ENCODE measurements at places on chromosomes 1 and 21. TPM values are rescaled to one million over a fixed set of nuclear protein-coding genes. Genes with fewer than 3 reads are reported as not detected.

TNFRSF8 gene
- total RNA-seq, result not detected

GRCh38 chr1:55645270-55645669, 430.1 kb upstream of the USP24 start:
- no peak for DNase-seq

DNA sequence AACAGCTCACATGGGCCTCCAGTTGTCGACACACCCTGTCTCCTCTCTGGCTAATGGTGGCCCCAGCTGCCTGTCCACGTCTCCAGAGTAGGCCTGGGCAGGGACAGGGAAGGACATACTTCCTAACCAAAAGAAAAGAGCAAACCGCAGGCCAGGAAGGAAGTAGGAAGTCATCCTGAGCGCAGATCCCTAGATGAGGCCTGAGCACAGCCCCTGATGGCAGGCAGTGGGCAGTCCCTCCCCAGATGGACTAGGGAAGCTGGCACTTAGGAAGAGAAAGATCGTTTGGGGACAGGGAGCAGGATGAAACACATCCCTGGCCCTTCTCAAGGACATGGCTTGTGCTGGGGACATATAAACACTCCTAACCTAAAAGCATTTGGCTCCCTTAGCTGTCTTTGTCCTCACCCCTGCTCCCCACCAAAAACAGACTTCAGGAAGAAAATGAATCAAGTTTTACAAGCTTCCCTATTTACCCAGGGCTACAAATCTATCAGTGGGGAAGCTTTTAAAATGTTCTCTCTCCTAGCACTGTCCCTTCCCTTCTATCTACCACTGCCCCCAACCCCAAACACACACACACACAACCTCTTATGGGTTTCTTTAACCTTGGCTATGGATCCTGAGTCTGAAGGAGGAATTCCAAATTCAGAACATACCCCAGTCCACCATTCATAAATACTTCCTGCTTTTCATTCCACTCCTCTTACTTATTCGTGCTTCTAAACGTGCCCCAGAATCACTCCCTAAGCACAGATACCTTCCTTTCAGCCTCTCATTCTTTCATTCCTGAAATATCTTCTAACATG, 21.1 kb downstream of the SSBP3 start:
- DNase-seq, result peak; percentile 57

- DNase-seq, result no peak
These were observed 36.2 kb downstream of the TLR5 start for GRCh38 chr1:223106856-223107255.

- no peak for DNase-seq
These were observed 7.4 kb downstream of the DSCAM start for GRCh38 chr21:40839521-40839920.

KRTAP11-1 gene
- total RNA-seq, result not detected

DNA sequence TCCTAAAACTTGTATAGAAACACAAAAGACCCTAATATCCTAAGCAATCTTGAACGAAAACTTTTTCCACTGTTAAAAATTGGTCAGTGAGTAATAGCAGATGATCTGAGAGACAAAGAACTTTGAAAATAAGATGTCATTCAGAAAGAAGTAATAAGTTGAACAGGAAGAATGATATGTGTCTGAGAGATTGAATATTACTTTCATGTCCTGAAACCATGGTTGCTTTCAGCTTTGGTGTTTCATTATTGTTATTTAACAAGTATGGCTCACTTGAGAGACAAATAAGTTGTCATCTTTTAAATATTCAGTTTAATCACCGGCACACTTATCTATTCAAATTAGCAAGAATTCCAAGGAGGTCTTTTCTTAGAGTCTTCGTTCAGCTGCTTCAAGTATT, 11.4 kb downstream of the PRKACB start:
- no peak for DNase-seq

COL16A1 gene
- total RNA-seq, result 247 TPM

DNA sequence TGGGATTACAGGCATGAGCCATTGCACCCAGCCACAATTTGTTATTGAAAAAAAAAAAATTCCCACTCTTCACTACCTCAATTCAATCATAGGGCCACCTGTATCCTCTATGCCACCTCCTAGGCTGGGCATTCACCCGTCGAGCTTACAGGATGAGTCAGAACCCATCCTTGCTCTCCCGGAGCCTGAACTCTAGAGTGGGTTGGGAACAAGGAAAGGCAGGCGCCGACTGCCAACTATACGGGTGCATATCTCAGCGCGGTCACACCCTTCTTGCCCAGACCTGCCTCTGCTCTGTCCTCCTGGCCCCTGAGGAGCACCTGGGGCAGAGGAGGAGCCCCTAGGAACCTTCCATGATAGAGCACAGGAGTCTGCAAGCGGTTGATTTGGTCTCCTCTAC, 21.4 kb upstream of the LBR start:
- no peak for DNase-seq

DNA sequence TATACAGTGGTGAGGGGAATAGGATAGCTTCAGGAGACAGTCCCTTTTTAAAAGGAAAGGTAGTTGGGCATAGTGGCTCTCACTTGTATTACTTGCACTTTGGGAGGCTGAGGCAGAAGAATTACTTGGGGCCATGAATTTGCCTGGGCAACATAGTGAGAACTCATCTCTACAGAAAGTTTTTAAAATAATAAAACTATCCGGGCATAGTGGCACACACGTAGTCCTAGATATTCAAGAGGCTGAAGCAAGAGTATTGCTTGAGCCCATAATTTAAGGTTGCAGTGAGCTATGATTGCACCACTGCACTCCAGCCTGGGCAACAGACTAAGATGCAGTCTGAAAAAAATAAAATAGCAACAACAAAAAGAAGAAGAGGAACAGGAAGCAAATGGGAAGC, 27.2 kb downstream of the GORAB start:
- DNase-seq, result no peak

DNA sequence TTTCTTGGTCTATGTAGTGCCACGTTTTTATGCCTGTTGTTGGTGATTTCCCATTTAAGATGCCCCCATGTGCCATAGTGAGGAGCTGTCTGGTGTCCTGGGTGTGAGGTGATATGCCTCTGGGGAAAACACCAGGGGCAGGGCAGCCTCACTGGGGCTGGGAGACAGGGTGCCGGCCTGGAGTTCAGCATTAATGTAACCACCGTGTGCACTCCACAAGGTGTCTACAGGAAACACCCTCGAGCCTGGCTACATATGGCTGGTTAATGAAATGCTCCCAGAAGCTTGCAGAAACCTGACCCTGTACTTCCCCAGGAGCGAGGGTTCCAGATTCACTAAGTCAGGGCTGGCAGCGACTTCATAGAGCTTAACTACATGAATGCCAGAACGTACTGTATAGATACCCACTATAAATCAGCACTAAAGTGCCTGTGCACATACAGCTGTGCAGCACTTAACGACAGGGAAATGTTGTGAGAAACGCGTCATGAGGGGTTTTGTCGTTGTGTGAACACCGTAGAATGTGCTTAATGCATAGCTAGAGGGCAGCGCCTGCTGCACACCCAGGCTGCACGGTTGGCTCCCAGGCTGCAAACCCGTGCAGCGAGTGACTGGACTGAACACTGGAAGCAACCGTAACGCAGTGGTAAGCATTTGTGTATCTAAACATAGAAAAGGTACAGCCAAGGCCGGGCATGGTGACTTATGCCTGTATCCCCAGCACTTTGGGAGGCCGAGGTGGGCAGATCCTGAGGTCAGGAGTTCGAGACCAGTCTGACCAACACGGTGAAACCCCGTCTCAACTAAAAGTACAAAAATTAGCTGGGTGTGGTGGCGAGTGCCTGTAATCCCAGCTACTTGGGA, 10.4 kb downstream of the TFF2 start:
- DNase-seq, result no peak

DNA sequence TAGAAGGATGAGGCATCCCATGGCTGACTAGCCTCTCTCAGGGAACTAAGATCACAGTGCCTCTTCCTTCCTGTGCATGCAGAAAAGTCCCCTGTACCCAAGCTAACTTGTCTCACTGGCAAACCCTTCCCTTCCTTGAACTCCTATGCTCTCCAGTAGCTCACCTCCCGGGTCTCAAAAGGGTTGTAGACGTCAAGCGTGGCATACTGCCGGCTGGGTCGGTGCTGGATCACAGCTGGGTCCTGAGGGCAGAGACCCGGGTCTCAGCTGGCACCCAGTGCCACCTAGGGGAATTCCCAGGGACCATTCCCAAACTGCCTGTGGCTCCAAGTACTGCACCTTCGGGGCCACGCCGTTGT, 688 bp downstream of the SCAMP3 start:
- DNase-seq, result peak; percentile 50

DNA sequence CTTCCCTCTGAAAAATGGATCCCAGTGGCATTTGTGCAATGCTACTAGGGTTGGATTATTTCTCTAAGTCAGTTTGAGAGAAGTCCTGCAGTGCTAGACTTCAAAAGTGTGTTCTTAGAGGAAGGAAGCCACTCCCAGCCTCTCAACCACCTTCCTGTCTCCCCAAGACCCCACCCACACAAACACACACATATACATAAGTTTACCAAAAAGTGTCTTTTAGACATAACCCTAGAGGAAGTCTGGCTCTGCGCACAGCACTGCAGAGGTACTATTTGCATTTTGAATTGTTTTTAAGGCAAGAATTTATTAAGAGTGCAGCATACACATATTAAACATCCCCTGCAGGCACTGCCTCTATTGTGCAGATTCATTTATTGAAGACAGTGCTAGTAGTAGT, 127.3 kb downstream of the HHIPL2 start:
- DNase-seq, result no peak

DNA sequence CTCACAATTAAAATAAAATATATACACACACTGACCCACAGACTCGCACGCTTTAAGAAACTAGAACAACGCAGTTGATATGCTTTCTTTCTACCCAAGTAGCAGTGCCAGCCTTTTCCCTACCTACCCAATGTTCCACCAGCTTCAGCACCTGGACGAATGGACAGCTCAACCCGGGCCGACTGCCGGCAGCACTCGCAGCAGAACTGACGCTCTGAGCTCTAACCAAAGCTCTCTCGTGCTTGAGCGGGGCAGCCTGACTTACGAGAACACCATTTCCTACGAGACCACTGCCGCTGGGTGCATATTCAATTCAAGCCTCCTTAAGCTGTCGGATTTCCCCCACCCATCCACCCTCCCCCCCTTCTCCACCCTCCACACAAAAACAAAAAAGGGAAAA, 127.4 kb upstream of the DPYD start:
- DNase-seq, result peak; percentile 94

LCA5L gene
- 1.1 TPM for total RNA-seq

GRCh38 chr1:72485801-72486200, 203.5 kb upstream of the NEGR1 start:
- DNase-seq, result no peak

GRCh38 chr1:150560576-150561253, 11.5 kb downstream of the ADAMTSL4 start:
- DNase-seq, result peak; percentile 95

DNA sequence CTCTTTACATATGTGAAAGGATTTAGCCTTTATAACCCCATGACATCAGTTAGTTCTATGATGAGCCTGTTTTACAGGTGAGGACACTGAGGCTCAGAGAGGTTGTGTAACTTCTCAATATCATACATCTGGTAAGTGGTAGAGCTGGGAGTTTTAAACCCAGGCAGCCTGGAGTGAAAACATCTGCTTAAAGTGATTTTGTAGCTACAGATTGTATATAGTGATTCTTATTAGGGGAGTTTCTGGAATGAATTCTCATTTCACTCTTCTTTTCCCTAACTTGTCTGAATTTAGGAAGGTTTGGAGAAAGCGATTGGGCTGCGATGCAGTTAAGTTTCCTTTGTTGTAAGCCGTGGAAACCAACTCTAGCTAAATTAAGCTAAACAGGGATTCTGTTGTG, 175.6 kb downstream of the CAMTA1 start:
- DNase-seq, result no peak

PROX1 gene
- under 0.01 TPM for total RNA-seq

DNA sequence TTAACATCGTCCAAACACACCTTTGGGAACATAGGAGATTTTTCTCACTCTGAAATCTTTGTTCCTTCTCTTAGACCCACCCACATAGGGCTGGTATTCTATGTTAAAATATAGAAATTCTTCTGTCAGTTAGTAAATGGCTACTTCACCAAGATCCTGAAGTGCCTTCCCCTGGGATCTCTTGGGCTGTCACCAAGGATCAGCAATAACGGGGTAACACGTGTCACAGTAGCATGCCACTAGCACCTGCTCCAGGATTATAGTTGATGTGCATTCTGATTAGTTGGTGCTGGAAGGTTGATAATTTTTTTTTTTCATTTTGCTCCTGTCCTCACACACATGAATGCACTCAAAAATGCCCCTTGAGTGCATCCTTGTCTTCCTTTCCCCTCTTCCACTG, 298.7 kb downstream of the NTNG1 start:
- DNase-seq, result no peak

TAS1R1 gene
- total RNA-seq, result not detected

DNA sequence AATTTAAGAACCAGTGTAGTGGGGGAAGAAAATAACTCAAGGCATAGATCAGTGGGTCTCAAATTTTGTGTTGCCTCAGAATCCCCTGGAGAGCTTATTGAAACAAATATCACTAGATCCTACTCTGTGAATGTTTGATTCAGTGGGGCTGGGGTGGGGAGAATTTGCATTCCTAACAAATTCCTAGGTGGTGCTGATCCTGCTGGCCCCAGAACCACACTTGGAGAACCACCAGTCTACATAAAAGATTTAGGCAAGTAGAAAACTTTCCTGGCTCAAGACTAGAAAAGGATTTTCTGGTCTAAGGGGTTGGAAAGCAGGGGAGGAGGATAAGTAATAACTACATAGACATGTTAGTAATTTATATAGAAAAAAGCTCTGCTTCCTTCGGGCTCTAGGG, 34.1 kb upstream of the C1orf21 start:
- no peak for DNase-seq

DMRTA2 gene
- total RNA-seq, result not detected

DNA sequence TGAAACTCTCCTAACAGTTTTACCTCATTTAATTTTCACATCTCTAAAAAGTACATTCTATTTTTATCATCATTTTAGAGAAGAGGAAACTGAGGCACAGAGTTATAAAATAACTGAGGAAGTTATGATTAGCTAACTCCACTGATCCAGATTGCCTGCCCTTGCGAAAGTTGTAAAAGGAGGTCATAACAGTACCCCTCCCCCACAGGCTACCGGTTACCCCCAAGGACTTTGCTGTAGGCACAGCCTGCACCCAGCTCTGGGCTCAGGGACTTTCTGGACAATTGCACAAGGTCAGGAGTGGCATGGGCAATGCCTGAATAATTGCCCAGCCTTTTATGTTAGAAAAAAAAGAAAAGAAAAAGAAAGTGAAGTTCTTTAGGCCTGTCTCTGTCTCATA, 22.7 kb downstream of the PIGM start:
- DNase-seq, result no peak

- no peak for DNase-seq
These were observed 2.4 kb downstream of the ALX3 start for GRCh38 chr1:110067893-110068645.

DNA sequence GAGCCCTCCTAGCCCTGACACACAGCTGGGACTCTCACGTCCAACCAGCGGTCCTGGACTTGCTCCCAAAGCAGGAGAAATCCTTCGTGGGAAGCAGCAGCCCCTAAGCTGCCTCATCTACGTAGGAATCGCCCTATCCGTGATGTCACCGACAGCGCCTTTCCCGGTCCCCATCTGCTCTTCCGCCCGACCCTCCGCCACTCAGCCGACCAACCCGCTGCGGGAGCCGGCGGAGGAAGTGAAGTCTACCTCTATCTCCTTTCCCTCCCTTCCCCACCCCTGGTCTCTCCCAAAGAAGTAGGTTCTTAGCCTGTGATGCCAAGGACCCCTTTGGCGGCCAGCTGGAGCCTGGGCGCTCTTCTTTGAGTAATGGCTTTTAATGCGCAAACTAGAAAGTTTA, 272.1 kb downstream of the FAM72C start:
- DNase-seq, result no peak

KRTAP13-2 gene
- not detected for total RNA-seq

- peak; percentile 16 for DNase-seq
These were observed 136.9 kb upstream of the HNRNPU start for GRCh38 chr1:245001252-245001651.
